ENCODE measurements at places on chromosomes 1 and 21. TPM values are rescaled to one million over a fixed set of nuclear protein-coding genes. Genes with fewer than 3 reads are reported as not detected.

Gene HAO2
- total RNA-seq: not detected

Gene BEND5
- not detected for total RNA-seq

Gene ITLN2
- total RNA-seq: 62.0 TPM

Gene IKBKE
- 31.4 TPM for total RNA-seq

Gene TOMM40L
- 8.3 TPM for total RNA-seq

GRCh38 chr1:209095627-209096595 lies 487.6 kb upstream of the CAMK1G start:
- no peak for DNase-seq

- no peak for DNase-seq
Observed at GRCh38 chr1:97820470-97821188, 100.2 kb downstream of the DPYD start.

- no peak for DNase-seq
Observed at GRCh38 chr1:243977094-243977493, 74.0 kb upstream of the ZBTB18 start.
